Activated CD8-positive, alpha-beta memory T cell treated with anti-CD3 and anti-CD28 coated beads for 1 hour (primary cell): ENCODE measurements at places on chromosomes 7 and 10.

GRCh38 chr7:27940341-27940740 is 200.4 kb downstream of the TAX1BP1 start:
- no peak for DNase-seq

- DNase-seq: no peak
These were observed 374.6 kb upstream of the ADARB2 start for GRCh38 chr10:2111965-2112364.

DNA sequence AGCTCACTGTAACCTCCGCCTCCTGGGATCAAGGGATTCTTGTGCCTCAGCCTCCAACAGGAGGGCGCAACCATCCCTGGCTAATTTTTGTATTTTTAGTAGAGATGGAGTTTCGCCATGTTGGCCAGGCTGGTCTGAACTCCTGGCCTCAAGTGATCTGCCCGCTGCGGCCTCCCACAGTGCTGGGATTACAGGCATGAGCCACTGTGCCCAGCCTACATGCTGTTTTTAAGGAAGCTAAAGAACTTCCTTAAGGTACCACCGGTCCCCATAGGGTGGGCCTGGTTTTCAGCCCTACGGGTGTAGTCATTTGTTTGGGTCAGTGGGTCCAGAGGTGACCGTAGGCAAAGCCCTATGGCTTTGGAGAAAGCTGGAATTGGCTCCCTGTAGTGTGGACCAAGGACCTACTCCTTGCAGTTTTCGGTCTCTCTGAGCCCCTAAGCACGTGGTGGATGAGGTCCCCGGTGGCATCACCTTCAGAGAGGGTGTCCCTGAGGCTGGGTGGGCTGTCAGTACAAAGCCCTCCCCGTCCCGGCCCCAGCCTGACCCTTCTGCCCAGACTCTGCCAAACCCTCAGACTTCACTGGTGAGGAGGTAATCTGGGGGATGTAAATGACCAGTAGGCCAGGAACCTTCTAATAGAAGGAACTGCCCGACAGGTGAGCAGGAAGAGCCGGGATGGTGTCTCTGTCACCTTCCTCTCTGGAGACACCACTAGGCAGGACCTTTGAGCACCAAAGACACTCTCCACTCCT is 30.5 kb downstream of the ANXA11 start:
- no peak for DNase-seq

DNA sequence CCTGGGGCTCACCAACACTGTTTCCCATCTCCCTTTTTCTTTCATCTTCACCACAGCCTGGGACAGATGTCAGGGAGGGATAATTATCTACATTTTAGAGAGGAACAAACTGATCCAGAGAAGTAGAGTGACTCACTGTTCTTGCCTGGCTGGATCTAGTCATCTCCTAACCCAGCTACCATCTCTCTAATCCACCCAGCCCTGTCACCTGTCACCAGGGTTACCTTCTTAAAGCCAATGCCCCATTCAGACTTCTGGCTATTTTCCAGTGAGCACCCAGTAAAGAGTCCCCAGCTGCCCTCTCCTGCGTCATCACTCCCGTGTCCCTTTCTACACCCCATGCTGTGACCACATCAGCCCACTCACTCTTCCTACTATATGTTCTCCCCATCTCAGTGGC is 68.4 kb upstream of the DUSP5 start:
- no peak for DNase-seq

DNA sequence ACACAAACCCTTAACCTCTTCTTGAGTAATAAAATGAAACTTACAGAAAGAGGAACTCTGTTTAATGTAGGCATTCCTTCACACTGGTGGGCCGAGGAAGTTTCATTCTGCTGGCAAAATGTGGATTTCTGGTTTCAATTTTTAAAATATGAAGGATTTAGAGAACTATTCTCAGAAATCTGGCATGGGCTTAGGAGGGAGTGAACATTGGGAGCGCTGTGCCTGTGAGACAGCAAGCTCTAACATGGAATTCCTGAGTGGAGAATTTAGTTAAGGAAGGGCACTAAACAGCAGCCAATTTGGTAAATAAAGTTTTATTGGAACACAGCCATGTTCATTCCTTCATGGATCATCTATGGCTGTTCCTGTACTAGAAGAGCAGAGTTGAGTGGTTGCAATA is 751.8 kb upstream of the IGFBP3 start:
- DNase-seq: no peak

GRCh38 chr7:137454246-137454724 is 110.8 kb upstream of the PTN start:
- no peak for DNase-seq

- no peak for DNase-seq
These were observed 319.1 kb downstream of the CACNA2D1 start for GRCh38 chr7:82124445-82124844.

GRCh38 chr7:8154272-8154671 is 107.7 kb downstream of the ICA1 start:
- no peak for DNase-seq

DNA sequence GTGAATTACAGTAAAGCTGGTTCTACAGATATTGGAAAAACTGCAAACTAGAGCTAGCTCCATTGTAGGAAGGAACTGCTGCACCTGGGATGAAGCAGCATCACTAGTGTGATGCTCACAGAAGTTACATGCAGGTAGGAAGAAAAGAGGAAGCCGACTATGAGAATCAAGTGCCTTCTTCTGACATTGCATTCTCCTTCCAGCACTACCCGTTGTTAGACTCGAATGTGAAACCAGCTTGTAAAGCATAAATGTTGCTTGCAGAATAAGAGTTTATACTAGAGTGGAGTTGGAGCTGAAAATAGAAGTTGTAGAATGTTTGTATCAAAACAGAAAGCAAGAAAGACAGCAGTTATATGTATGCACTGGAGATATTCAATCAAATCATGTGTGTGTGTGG is 49.9 kb downstream of the TRIM24 start:
- DNase-seq: no peak
